CD8-positive, alpha-beta memory T cell (primary cell): ENCODE measurements at places on chromosomes 7 and 10.

DNA sequence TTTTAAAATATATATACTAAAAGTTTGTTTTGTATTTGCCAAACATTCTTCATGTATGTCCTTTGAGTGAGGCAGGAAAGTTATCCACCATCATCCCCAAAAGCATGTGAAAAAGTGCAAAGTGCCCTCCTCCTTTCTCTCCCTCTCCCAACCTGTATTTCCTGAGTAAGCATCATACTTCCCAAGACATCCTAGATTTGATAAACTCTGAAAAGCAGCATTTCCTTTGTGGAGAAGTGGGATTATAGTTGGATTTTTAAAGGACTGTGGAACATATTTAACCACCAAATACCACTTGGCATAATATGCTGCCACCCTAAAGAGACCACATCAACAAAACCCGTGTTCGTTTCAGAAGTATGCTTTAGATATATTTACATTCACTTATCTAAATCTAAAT is 36.9 kb downstream of the NET1 start:
- no peak for DNase-seq

DNA sequence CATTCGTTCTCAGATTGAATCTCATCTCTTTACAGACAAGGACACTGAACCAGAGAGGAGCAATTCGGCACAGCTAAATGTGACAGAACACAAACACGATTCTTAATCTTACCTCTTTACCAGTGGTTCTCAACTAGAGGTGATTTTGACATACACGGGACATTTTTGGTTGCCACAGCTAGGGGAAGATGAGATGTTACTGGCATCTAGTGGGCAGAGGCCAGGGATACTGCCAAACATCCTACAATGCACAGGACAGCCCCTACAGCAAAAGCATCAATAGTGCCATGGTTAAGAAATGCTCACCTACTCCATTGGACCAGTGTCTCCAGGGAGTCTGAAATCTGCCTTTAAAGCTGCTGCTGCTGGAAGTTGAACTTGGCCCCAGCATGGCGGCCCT is 27.3 kb downstream of the PDE1C start:
- DNase-seq: no peak

DNA sequence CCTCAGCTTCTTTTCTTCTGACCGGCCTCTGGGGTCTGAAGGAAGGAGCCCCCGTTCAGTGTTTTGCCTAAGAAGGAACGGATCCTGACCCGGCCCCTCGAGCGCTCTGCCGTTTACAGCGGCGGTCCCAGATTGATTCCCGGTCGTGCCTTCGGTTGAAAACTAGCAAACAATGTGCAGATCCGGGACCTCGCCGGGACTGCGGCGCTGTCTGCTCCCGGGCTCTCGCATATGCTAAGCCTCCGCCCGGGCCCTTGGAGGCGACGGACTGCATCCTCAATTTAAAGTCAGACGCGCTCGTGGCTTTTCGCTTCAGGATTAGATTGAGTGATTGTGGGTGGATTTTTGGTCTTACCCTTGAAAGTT is 559 bp downstream of the DBF4 start:
- no peak for DNase-seq

DNA sequence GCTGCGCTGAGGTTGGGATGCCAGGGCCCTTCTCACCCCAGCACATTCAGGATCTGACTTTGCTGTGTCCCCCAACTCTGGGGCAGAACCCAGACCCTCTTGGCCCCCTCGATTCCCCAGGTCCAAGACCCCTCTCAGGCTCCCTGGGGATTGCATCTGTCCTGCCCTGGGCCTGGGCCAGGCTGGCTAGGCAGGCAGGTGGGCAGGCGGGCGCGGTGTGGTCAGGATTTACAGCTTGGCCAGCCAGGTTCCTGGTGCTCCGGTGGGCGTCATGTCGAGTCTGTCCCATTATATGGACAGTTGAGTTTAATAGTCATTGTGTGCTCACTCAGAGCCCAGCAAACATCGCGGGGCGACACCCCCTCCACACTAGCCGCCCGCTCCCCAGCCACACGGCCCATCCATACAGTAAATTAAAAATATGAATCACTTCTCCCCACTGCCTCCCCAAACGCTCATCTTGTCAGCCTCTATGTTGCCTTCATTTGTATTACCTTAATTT is 23.5 kb downstream of the POLL start:
- DNase-seq: no peak

GRCh38 chr7:15490291-15490690 is 71.5 kb downstream of the AGMO start:
- DNase-seq: no peak

GRCh38 chr7:134042307-134042706 is 84.8 kb upstream of the LRGUK start:
- DNase-seq: no peak

- no peak for DNase-seq
Observed at GRCh38 chr7:139452958-139453672, 30.4 kb downstream of the KLRG2 start.

- no peak for DNase-seq
Observed at GRCh38 chr7:141436575-141437075, 114.6 kb upstream of the AGK start.

DNA sequence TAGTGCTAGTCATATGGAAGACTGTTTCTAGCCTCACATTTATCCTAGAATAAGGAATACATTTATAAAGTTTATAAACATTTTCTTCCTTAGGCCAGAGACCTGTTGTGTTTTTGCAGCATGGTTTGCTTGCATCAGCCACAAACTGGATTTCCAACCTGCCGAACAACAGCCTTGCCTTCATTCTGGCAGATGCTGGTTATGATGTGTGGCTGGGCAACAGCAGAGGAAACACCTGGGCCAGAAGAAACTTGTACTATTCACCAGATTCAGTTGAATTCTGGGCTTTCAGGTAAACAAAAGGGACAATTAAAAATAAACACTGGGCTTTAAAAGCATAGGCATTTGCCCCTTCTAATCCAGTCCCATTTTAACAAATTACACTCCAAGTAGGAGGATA is 4.2 kb downstream of the LIPF start:
- no peak for DNase-seq

DNA sequence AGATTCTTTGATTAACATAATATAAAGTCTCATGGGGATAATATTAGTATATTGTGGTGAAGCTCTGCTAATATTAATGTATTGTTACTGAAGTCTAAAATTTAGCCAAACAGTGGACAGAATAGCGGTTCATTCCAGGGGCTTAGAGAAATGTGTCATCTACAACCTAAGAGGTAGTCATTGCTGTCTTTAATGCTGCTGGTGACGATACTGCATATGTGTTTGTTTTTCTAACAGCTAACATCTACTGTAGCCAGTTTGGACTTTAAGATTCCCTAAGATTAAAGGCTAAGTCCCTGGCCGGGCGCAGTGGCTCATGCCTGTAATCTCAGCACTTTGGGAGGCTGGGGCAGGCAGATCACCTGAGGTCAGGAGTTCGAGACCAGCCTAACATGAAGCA is 102.0 kb upstream of the SAMD8 start:
- no peak for DNase-seq

DNA sequence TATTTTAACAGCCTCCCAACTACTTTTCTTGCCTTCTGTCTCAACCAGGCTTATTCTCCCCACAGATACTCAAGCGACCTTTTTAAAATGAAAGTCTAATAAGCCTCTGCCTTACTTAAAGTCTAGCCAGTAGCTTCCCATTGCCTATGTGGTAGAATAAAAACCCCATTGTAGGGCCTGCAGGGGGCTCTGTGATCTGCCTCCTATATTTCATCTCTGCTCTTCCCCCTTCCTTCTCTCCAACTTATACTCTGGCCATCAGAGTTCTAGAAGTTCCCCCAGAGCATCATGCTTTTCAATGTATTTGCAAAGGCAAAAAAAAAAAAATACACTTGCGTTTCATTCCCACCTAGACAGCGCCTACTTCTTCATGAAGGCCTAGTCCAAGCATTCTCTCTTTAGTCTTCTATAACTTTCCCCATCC is 167.7 kb upstream of the ADO start:
- DNase-seq: no peak

GRCh38 chr7:133007961-133008360 is 73.9 kb downstream of the CHCHD3 start:
- no peak for DNase-seq

GRCh38 chr7:144670218-144670617 is 165.6 kb downstream of the TPK1 start:
- DNase-seq: no peak

DNA sequence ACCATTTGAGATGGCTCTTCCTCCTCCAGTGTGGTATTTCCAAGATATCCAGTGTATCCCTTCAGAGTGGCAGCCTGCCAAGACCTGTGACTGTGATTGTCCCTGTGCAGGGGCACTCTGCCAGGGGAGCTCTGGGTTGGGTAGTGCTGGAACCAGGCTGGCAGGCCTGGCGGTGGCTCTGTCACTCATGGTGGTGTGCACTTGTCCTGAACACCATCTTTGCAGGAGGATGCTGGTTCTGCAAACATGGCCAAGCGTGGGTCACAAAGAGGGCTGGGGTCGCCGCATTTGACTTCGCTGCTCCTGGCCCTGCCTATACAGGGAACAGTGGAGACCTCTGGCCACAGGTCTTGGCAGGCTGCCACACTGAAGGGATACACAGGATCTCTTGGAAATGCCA is 205.2 kb downstream of the PRPF18 start:
- no peak for DNase-seq

- DNase-seq: no peak
Observed at GRCh38 chr10:20407357-20407756, 489.8 kb downstream of the NEBL start.

- DNase-seq: no peak
Observed at GRCh38 chr10:88289342-88289741, 293.8 kb downstream of the RNLS start.

DNA sequence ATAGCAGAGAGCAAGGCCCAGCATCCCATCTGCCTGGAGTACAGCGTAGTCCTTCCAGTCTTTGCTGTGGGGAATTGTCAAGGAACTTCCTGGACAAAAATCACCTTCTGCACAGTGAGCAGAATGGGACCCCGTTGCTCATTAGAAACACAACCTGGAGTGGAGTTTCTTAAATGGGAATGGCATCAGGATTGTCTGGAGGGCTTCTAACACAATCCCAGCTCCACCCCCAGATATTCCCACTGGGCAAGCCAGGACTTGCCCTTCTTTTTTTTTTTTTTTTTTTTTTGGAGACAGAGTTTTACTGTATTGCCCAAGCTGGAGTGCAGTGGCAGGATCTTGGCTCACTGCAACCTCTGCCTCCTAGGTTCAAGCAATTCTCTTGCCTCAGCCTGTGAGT is 356.4 kb downstream of the GALNT17 start:
- DNase-seq: no peak

DNA sequence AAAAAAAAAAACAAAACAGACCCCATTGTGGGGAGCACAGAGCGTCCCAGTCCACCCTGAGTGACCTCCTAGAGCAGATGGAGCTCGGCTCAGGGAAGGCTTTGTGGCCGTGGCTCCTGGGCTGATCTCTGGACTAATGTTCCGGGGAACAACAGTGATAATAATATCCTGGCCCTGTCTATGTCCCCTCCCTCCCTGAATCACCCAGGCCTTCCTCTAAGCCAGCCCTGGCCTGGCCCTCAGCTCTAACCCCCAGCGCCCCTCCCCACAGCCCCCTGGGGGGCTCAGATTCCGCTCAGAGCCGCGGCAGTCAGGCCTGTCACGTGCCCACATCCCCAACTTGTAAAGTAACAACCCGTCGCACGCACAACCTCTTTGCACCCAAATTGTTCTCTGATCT is 48.3 kb downstream of the MICALL2 start:
- no peak for DNase-seq

GRCh38 chr10:21617267-21617666 is 83.2 kb downstream of the MLLT10 start:
- no peak for DNase-seq

- no peak for DNase-seq
Observed at GRCh38 chr10:115572740-115573455, 479.7 kb downstream of the ATRNL1 start.

GRCh38 chr7:103487419-103487818 is 41.4 kb upstream of the SLC26A5 start:
- no peak for DNase-seq

DNA sequence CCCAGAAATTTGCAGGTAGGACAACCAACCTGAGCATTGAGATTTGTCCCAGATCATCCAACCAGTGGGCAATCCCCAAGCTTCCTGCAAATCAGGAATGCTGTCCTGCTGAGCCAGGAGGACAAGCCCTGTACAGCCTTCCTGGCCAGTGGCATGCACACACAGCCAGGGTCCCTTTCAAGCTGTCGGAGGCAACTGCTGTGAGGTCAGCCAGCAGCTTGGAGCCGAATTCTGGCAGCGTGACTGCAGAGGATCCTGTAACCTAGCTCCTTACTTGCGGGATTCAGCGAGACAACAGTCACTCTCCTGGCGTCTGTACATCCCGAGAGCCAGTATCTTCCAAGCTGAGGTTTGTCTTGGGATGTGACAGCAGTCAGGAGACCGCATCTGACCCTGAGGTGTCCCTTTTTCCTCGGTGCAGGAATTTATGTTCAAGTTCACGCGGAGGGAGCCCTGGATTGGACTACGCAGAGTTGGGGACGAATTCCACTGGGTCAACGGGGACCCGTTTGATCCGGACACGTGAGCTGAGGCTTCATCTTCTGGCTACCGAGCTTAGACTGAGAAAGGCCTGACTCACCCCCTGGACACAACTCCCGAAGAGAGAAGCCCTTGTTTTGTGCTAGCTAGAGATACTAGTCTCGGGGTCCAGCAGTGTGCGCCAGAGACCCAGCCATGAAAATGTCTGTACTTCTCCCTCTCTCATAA is 18.3 kb downstream of the CLEC2L start:
- DNase-seq: no peak

- no peak for DNase-seq
Observed at GRCh38 chr10:104252368-104252767, 2.3 kb upstream of the GSTO1 start.

GRCh38 chr10:132408367-132408781 is 11.4 kb downstream of the PWWP2B start:
- no peak for DNase-seq

- no peak for DNase-seq
Observed at GRCh38 chr7:90690159-90690858, 94.2 kb downstream of the CDK14 start.

DNA sequence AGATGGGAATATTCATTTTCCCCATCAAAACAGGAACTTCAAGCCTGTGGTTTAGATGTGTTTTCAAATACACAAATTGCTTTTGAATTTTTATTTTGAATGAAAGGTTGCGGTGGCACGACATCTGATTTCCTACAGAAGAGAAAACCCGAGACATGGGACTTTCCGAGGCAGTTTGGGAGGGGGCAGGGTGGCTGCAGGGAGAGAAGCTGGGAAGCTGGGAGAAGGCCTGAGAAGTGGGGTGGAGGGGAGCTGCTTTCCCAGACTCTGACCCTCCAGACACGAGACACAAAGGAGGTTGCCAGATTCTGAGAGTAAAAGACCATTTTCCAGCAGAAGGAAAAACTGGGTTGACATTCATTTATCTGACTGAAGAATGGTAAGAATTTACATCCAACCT is 19.6 kb downstream of the TMEM176A start:
- no peak for DNase-seq
